NCI-H2081 treated with DMSO at 0.1 percent for 48 hours (cell line): ENCODE measurements at places on chromosomes 16 and 17.

GRCh38 chr17:47221154-47221553 is 12.0 kb downstream of the MYL4 start:
- DNase-seq, result no peak

GRCh38 chr17:74566132-74566753 is 1.1 kb downstream of the CD300H start:
- DNase-seq, result no peak

DNA sequence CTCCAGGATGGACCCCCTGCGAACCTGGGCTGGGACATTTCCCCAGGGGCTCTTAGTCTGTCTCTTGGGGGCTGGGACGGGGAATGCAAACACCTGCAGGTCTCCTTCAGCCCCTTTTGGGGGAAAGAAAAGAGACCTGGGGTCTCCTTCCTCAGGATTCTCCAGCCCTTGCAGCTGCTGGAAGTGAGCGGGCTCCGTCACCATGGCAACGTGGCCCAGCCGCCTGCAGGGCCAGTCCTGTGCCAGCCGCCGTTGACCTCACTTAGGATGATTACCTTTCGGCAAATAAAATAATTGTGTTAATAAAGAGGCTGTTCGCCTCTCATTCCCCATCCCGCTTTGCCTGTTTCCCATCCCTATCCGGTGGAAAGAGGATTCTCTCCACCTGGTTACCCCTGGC is 25.7 kb downstream of the MRM1 start:
- no peak for DNase-seq

GRCh38 chr16:55495616-55496289 is 13.1 kb upstream of the LPCAT2 start:
- DNase-seq, result no peak

- no peak for DNase-seq
Observed at GRCh38 chr16:11511328-11511727, 75.4 kb downstream of the LITAF start.

DNA sequence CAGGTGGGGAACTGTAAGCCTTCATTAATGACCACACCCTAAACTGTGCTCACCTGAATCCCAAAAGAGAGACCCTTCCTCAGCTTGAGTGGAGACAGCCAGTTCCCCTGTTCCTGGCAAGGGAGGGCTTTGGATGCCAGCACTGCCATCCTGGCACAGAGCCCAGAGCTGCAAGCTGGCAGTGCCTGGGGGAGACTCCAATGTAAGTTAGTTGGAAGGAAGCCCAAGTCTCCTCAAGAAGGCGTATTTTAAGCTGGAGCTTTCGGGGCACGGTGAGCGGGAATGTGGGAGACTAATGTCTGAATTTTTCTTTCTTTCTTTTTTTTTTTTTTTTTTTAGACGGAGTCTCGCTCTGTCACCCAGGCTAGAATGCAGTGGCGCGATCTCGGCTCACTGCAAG is 4.7 kb downstream of the CDC42EP4 start:
- DNase-seq, result no peak

- DNase-seq, result no peak
Observed at GRCh38 chr16:15790458-15790857, 66.4 kb downstream of the MYH11 start.

DNA sequence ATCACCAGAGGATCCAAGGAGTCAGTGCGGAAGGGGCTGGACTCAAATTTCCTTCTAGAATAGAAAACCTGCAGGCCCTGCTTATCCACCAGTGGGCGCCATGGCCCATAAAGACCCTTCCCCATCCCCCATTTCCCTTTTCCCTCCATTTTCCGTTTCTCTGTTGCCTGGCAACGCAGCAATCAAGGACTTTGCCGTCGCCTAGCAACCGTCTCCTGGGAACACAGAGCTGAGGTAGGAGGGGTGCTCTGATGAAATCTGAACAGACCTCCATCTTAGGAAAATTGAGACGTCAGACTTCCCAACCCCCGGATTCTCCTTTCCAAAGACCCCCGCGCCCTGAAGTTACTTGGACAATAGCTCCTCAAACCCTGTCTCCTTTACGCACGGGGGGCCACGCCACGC is 5.7 kb downstream of the DLG4 start:
- peak; percentile 74 for DNase-seq

DNA sequence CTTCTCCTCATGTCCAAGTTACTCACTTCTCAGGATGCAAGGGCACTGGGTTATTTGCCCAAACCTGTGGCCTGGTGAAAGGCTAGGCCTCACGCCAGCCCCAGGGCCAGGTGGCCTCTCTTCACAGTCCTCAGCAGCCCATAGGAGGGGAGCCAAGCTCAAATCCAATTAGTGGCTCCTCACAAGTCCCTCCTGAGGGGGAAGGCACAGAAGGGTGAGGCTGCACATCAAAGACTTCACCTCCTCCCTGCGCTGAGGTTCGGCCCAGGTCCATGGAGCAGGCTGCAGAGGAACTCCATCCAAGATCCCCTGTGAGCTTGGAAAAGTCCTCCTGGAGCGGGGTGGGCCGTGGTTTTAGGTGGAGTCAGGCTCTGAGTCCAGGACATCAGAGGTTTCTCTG is 320.0 kb downstream of the FOXL1 start:
- DNase-seq, result no peak

DNA sequence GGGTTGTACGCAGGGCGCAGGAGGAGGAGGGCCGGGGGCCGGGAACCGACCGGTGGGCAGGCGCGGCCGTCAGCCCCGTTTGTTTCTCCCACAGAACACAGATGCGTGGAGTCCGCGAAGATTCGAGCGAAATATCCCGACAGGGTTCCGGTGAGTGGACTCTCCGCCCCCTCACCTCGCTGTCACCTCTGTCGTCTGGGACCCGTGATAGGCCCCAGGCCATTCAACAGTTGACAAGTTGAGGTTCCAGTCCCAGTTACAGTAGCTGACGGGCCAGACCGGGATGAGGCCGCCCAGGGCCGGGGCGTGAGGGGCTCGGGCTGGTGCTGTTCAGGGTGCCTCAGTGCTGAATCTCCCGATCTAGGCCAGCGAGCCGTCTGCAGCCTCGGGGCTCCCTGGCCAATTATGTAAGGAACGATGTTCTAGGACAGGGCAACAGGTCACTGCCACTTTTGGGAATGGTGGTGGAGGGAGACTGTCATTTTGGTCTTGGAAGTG is 628 bp downstream of the GABARAPL2 start:
- no peak for DNase-seq
